ENCODE measurements at places on chromosomes 6 and 20. TPM values are rescaled to one million over a fixed set of nuclear protein-coding genes. Genes with fewer than 3 reads are reported as not detected.

DNA sequence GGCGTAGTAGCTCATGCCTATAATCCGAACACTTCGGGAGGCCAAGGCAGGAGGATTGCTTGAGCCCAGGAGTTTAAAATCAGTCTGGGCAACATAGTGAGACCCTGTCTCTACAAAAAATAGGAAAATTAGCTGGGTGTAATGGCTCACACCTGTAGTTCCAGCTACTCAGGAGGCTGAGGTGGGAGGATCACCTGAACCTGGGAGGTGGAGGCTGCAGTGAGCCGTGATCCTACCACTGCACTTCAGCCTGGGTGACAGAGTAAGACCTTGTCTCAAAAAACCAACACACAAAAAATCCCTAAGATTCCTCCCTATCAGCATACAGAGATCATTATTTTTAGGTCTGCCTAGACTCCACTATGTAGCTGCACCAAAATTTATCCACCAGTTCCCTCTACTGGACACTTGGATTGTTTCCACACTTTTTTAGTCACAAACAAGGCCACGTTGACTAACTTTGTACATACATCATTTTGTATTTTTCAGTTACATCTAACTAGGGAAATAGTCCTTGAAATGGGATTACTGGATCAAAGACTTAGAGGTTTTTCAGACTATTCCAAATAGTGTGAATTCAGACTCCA, 3.6 kb upstream of the PHF1 start:
- no peaks in the 10 kb centered on the region for H3K27me3 ChIP-seq
- peaks cover 19% of the 10 kb centered on the region for H3K4me1 ChIP-seq
- peaks cover 1% of the 10 kb centered on the region for H3K36me3 ChIP-seq
- H3K4me3 ChIP-seq: no peak overlapping the region

CD2AP gene
- total RNA-seq: 25.1 TPM

TNXB gene
- total RNA-seq: 29.1 TPM

HMGA1 gene
- total RNA-seq: 127 TPM

SRSF12 gene
- total RNA-seq: not detected

All from suprapubic skin (tissue), 4 donors.